Stimulated activated CD4-positive, alpha-beta T cell treated with anti-CD3 and anti-CD28 coated beads, Interleukin-1b, Interleukin-23, amount 100 ng/mL, for 4 hours (primary cell): ENCODE measurements at places on chromosomes 6 and 20.
A peak's percentile ranks its signal among the peaks of the same experiment; 100 is the strongest.

DNA sequence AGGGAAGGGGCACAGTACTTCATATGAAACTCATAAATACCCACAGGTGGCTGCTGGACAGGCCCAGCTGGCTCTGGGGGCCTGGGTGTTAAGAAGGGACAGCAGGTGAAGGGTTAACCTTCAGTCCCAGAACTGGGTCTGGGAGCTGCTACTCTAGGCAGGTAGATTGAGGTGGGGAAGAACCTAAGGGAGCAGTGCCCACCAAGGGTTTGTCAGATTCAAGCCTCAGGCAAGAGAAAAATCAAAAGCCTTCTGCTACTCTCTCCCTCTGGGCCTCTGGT lies 5.6 kb downstream of the RPL10A start:
- no peak for DNase-seq

DNA sequence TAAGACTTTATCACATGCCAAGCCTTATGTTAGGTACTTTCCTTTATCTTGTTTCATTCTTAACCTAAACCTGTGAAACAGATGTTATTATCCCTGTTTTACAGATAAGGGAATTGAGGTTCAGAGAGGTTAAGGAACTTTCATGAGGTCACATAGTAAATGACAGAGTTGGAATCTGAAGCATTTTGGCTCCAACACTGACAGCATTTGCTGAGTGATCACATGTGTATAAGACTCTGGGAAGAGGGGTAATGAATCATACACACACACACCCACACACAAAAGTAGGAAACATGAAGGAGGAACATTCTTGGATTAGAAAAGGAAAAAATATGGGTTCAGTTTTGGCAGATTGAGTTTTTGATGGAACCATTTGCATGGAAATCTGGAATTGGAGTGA lies 212.5 kb downstream of the GJA1 start:
- DNase-seq, result no peak

DNA sequence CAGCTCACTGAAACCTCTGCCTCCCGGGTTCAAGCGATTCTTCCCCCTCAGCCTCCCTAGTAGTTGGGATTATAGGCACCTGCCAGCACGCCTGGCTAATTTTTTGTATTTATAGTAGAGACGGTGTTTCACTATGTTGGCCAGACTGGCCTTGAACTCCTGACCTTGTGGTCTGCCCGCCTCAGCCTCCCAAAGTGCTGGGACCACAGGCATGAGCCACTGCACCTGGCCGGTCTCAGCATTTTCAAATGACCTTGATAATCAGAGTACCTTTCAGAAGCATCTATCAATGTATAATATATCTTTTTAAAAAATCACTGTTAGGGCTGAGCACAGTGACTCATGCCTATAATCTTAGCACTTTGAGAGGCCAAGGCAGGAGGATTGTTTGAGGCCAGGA lies 143.0 kb downstream of the DOK5 start:
- no peak for DNase-seq

DNA sequence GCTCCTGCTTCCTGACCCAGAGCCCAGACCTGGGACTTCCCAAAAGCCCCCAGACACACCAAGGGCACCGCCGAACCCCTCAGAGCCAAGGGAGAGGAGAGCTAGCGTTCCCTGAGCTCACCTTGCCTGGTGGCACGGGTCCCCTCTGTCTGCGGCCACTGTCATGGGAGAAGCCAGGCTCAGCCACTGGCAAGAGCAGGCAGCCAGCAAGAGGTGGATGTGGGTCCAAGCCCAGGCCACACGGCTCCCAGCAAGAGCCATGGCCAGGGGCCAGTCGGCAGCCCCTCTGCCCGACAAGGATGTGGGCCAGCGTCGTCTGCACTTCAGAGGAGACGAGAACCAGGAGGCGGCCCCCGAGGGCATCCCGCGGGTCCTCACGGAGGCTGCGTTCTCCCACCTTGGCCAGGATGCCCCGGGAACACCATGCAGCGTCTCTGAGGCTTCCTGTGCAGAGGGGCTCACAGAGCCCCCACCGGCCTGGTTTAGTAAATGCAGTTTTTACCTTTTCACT lies 2.2 kb upstream of the PPDPF start:
- DNase-seq, result no peak

DNA sequence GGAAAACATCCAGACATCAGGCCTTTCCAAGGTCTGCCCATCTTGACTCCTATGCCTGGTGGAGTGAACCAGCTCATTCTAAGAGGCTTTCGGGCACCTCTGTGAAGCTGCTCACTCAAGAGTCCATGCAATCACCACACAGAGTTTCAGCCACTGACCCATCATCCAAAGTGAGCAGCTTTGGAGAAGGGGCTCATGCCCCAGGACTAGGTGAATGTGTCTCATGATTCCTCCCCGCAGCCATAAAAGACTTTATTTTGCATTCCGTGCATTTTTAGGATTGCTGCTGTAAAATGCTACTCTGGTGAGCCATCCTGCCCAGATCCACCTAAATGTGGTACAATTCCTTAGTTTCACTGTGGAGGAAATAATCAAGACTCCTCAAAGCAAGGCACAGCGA lies 44.5 kb upstream of the EZR start:
- DNase-seq, result no peak

- no peak for DNase-seq
Observed at GRCh38 chr6:84019842-84020211, 13.7 kb upstream of the MRAP2 start.

GRCh38 chr6:135810486-135810885 lies 41.0 kb upstream of the PDE7B start:
- DNase-seq, result no peak

GRCh38 chr6:139402876-139403386 lies 28.5 kb upstream of the CITED2 start:
- DNase-seq, result no peak

DNA sequence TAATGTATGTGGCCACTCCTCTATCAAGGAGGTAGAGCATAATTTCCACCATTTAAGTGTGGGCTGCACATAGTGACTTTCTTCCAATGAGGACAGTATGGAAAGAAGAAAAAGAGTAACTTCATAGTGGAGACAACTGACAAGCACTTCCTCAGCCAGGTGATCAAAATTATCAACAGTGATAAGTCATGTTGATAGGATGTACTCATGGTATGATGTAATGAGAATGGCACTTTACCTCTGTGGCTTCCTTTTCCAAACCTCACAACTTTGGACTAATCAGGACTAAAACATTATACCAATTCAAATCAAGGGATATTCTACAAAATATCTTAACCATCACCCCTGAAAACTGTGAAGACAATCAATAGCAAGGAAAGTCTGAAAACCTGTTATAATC lies 302.3 kb upstream of the CITED2 start:
- DNase-seq, result no peak

- DNase-seq, result no peak
Observed at GRCh38 chr20:63705232-63706026, 2.3 kb downstream of the ARFRP1 start.

DNA sequence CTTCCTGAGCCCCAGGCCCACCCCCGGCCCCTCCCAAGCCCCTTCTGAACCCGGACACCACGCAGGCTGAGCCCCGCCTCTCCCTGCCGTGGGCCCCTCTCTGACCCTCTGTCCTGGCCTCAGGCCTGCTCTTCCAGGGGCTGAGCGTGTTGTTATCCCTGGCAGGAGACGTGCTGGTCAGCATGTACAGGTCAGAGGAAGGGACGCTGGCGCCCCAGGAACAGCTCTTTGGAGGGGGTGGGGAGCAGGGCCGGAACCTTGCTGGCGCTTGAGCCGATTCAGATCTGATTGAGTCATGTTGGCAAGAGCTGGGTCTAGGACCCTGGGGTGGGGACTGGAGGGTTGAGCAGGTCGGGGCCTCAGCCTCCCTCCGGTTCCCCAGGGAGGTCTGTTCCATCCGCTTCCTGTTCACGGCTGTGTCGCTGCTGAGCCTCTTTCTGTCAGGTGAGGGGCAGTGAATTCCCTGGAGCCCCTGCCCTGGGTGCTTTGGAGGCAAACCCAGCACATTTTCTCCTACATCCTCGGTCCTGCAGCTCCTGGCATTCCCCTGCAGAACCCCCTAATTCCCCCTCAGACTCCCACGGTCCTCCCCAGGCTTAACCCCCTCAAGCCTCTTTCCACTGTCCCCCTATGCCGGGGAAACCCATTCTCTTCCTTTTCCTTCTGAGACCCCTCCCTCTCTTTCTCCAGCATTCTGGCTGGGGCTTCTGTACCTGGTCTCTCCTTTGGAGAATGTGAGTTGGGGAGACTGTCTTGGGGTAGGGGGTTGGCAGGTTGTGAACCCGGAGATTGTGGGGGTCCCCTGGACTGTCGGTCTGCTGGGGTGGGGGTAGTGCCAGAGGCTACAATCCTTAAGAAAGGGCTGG lies 2.0 kb downstream of the SPAG4 start:
- DNase-seq, result peak; percentile 26

- DNase-seq, result no peak
Observed at GRCh38 chr6:153069897-153070296, 61.2 kb downstream of the RGS17 start.

GRCh38 chr6:4055420-4056041 lies 23.4 kb downstream of the FAM217A start:
- no peak for DNase-seq

DNA sequence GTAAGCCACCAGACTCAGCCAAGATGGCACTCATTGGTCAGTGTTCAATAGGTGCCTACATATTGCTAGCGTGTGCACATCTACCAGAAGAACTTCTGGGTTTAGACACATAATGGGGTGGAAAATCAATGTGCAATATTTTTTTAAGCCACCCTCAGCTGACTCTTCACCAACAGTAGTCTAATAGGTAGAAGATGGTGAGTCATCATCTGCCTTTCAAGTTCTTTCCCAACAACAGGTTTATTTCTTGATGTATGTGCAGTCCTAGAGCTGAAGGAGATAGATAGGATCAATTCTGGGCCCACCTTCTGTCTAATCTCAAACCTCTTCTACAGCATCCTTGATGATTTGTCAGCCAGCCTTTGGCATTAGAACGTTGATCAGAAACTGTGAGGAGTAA lies 41.3 kb downstream of the IRAK1BP1 start:
- DNase-seq, result no peak

GRCh38 chr6:119075200-119075981 lies 3.1 kb downstream of the FAM184A start:
- no peak for DNase-seq

DNA sequence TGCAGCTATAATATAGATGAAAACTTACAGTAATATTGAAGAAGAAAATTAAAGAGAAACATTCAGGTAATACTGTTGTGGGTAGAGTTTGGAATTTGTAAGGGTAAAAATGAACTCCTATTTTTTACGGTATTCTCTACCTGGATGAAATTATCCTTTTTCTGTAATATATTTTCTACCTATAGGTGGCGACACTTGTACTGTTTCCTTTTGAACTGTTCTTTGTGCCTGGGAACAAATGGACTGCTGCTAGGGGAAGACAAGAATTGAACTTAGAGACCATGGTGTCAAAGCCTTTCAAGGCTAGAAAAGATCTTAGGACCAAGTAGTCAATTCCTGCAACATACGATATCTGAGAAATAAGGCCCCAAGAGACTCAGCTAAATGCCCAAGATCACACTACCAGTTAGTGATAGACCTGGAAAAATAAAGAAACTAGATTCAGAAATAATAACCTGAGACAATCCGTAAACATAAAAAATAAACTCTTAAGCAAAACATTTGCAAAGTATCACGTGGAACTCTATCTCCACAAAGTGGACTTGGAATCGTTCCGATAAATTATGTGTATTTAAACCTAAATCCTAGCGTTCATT lies 383.8 kb downstream of the TFAP2A start:
- DNase-seq, result no peak

GRCh38 chr6:105178110-105178509 lies 1.7 kb downstream of the POPDC3 start:
- no peak for DNase-seq

- DNase-seq, result no peak
Observed at GRCh38 chr6:150835620-150836019, 29.9 kb upstream of the MTHFD1L start.

DNA sequence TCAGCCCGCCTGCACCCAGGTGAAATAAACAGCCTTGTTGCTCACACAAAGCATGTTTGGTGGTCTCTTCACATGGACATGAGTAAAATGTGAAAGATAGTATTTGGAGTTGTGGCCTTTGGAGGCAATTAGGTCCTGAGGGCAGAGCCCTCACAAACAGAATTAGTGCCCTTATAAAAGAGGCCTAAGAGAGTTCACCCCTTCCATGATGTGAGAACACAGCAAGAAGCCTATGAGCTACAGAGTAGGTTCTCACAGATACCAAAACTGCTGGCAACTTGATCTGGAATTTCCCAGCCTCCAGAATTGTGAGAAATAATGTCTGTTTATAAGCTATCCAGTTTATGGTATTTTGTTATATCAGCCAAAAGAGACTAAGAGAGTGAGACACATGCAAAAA lies 74.5 kb downstream of the TRDN start:
- DNase-seq, result no peak

DNA sequence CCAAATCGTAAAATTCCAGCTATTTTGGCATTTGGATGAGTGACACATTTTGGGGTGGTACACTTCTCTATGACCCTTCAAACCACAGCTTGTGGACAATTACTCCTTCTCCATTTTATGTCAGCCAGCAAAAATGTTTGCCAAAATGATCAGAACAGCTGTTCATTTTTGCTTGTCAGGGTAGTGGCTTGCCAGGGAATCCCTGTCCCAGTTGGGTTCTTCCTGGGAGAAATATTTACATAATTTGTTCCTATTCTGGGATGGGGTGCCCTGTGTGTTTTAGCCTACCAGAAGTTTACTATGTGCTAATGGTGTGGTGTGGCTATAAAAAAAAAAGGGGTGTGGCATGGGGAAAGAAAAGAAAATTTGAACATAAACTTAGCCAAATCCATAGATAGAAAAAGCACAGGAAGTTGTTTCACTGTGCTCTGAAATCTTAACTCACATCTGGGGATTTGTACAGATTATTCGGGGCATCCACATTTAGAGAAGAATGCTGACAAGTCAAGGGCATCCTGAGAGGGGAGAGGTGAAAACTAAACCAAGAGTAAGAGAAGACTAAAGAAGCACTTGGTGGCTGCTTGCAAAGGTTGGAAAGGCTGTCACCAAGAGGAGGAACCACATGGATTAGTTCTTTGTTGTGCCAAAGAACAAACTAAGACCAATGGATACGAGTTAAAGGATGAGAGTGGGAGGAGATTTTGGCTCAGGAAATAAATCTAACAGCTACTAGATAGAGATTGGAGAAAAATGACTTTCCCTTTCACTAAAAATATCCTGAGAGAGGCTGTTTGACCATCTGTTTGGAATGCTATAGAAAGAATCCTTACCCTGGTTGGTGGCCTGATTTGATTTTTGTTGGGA lies 55.2 kb upstream of the RBM24 start:
- DNase-seq, result no peak

GRCh38 chr6:105452376-105452775 lies 49.5 kb upstream of the PREP start:
- DNase-seq, result no peak

GRCh38 chr6:144777249-144777648 lies 492.1 kb downstream of the UTRN start:
- DNase-seq, result no peak

DNA sequence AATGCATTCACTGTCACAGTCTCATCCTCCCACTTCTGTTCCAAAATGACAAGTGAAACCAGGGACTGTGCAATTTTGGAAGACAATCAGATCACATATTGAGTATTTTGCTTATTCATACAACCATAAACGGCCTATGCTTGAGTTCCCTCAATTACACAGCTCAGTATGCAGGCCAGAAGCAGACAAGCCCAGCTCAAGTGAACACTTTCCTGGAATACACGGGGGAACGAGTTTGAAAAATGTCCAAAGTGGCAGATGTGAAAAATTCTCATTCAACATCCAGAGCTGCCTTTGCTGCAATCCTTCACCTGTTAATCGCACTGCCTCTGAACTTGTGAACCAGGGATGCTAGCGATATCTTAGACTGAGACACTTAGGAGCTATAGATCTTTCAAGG lies 190.2 kb downstream of the COL9A1 start:
- no peak for DNase-seq

- no peak for DNase-seq
Observed at GRCh38 chr20:61449057-61449609, 197.1 kb downstream of the CDH4 start.
